ENCODE measurements at places on chromosomes 2 and 18.

DNA sequence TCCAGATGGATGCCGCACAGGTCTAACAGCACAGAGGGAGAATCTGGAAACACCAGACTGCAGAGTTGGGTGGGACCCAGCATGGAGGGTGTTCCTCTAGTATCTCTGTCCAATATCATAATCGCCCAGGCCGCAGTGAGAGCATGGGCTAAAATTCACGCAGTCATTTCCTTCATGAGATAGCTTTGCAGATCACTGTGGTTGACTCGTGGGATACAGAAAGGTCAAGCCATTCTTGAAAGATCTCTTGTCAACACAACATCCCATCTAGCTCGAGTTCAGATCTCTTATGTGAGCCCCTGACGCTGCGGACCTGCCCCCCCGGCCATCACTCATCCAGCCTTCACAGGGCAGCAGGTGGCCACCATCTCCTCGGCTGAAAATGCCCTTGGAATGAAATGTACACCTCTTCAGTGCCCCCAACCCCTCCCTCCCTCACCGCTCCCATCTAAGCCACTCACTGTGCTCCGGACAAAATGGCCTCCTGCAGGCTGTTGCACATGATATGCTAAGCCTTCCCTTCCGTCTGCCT, 45.9 kb downstream of the FOSL2 start:
- no peak for DNase-seq

DNA sequence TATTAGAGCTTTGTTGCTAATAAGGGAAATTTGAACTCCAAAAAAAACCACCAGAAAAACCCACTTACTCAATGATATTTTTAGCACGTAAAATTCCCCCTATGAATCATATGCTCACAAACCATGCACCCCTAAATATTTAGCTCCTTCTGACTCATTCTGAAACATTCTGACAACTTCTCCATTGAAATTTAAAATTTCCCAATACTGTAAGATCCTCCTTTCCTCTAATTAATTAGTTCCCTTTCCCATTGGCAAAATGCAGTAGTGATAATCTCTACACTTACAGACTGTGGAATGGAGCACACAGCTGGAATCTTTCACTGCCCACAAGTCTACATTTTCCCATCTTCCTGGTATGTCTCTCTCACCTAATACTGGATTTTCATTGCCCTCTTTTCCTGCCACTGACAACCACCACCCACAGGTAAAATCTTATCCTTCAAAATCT, 215.8 kb upstream of the ACVR2A start:
- DNase-seq = no peak

GRCh38 chr2:154402213-154402612, 296.3 kb upstream of the KCNJ3 start:
- no peak for DNase-seq

GRCh38 chr18:31707815-31708214, 23.4 kb upstream of the B4GALT6 start:
- no peak for DNase-seq

DNA sequence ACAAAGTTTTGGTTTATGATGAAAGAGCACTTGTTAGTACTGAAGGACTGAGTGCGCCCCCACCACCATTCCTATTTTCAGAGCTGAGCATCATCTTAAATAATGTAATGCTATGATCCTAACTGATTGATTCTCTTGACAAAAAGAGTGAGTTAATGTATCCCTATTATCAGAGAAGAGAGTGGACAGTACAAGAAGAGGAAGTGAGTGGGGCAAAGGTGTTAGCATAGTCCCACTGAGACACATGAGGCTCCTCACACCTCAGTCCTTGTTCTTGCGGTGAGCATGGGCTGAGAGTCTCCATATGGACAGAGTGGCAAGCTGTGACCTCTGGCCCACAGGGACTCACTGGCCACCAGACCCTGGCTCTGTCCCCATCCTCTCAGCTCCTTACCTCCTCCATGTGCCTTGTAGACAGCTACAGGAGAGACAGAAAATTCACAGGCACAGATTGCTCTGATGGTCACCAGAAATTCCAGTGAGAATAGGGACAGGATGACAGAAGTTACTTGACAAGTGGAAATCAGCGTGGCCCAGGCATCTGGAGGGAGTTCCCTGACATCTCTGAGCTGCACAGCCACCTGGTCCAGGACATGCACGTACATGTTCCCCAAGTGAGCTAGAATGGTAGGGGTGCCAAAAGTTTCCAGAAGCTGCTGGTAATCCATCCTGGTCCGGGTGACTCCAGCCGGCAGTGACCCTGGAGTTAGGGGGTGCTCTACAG, 32.6 kb downstream of the NAPG start:
- DNase-seq = no peak

DNA sequence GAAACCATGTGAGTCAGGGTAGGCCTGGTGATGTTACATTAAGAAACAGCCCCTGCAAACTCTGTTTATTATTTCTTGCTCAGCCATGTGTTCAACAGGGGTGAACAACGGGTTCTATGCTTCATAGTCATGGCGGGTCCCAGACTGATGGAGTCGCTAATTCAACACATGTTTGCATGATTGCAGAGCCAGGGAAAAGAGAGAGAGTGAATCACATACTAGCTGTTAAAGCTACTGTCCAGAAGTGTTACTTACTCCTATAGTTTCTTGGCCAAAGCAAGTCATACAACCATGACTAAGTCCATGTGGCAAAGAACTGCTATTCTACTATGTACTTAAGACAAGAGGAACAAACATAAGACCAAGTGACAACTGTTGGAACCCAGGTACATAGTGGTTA, 241.2 kb upstream of the SKOR2 start:
- DNase-seq = no peak

GRCh38 chr2:49162151-49162550, 7.8 kb upstream of the FSHR start:
- DNase-seq = no peak

GRCh38 chr2:217228732-217229131, 368.9 kb upstream of the TNP1 start:
- DNase-seq = no peak

GRCh38 chr2:85666435-85667316, 1.3 kb downstream of the SFTPB start:
- DNase-seq = no peak

GRCh38 chr2:235070063-235070706, 118.4 kb downstream of the SH3BP4 start:
- no peak for DNase-seq

- no peak for DNase-seq
Observed at GRCh38 chr18:12236934-12237832, 17.0 kb upstream of the CIDEA start.

GRCh38 chr18:12656605-12656937, 1.3 kb downstream of the SPIRE1 start:
- DNase-seq = no peak

GRCh38 chr2:169119851-169120250, 50.5 kb downstream of the DHRS9 start:
- no peak for DNase-seq

DNA sequence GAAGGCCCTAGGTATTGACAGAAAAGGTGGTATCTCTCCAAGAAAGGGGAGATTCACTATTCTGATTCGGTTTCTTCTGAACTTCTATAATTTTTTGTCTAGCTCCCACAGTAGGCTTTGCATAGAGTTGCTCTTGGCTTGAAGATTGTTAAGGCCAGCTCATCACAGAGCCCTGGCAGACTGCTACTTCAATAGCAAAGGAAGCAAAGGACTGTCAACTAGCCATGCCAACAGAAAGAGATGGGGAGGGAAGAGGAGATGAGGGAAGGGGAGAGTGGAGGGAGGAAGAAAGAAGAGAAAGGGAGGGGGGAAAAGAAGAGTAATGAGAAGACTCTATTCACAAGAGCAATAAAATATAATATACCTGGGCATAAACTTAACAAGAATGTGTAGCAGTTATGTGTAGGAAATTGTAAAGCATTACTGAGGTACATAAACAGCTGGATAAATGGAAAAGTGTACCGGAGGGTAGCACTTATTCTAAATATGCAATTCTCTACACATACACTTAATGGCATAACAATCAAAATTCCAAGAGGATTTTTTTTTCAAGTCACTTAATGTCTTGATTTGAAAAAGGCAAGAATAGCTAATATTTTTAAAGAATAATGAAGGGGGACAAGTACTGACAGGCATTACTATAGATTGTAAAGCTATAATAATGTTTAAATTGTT, 102.5 kb downstream of the LOXHD1 start:
- DNase-seq = no peak

GRCh38 chr18:79011300-79011870, 31.8 kb downstream of the SALL3 start:
- no peak for DNase-seq

DNA sequence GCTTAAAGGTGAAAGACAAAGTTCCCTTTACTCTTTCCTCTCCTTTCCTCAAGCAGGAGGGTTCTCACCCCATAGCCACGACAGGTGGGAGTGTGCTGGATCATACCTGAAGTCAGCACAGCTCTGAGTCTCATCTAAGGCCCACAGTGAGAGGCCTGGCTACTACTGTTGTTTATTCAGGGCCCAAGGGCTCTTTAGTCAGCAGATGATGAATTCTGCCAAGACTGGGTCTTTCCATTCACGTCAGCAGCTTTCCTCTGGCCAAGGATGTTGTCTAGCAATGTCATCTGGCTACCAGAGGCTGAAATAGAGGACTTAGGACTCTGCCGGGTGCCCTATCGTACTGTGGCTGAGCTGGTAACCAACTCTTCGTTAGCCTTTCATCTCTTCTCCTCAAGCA, 308.4 kb upstream of the THUMPD2 start:
- no peak for DNase-seq

- DNase-seq = no peak
Observed at GRCh38 chr18:76564117-76564516, 69.1 kb upstream of the ZNF516 start.

DNA sequence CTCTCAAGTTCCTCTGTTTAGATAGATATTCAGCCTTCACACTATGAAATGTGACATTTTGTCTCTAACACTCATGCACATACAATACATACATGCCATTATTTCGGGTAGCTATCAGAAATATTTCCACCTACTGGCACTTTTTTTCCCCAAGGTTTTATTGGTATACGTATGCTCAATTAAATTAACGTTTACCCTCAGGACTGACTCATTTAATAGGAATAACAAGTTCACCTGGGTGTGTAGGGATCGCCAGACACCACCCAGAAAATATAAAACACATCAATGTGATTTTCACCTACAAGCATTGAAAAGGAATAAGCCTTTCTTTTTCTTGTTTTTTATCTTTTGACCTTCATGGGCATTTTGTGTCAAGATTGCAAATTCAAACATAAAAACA, 138.5 kb upstream of the EPAS1 start:
- no peak for DNase-seq

DNA sequence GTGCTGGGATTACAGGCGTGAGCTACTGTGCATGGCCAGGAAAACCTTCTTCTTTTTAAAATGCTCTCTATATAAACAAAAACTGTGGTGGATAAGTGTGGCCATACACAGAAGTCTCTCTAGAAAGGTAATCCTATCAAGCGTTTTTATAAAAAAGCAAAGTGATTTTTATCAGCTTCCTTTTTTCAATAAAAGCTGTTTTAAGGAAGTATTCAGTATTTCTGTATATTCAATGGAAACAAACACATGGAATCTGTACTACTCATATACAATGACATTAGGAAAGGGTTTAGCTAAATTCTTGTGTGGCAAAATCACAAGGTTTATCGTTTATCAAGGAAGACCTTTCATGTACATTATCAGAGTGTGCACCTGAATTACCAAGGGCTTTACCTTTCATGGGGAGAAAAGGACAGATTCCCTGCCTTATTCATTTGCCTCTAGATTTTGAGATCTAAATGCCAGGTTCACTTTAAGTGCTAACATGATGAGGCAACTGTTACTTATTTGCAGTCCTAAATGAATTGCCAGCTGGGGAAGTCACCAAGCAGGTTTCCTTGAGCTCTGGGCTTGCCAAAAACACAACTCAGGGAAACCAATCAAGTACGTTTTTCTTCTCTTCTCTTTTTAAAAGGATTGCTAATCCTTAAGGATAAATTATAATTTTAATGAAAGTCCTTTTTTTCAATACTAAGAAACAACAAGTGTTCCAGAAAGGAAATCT, 70.8 kb downstream of the RTN4 start:
- no peak for DNase-seq

GRCh38 chr2:124911560-124911959, 886.5 kb downstream of the CNTNAP5 start:
- no peak for DNase-seq
